Liver (tissue), 10 donors: ENCODE measurements at places on chromosomes 6 and 20. TPM values are rescaled to one million over a fixed set of nuclear protein-coding genes. Genes with fewer than 3 reads are reported as not detected.

Gene SLC4A11
- 0.05 TPM for total RNA-seq

Gene ADTRP
- not detected for total RNA-seq

Gene DDO
- total RNA-seq = 4.9 TPM

Gene GMPR
- total RNA-seq = 2.8 TPM

Gene RAB23
- 3.0 TPM for total RNA-seq

Gene TCEA2
- total RNA-seq = 6.4 TPM
